Mucosa of descending colon (tissue), 3 donors: ENCODE measurements at places on chromosomes 5 and 9. TPM values are rescaled to one million over a fixed set of nuclear protein-coding genes. Genes with fewer than 3 reads are reported as not detected.

DNA sequence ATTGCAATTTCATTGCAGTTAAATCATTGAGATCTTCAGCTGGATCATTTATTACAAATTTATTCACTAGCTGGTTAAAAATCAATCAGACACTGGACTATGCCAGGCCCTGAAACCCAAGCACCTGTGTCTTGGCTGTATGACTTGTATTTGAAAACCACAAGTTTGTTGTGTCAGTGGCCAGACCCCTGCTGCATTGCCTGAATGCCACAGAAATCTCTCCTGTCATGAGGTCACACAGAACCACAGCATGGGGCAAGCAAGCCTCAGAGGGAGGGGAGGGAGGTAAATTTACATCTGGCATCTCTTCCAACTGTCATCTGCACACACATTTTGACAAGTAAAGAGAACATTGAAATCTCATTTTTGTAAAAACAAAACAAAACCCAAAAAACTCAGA, 90.0 kb downstream of the ARRDC3 start:
- DNase-seq = no peak

- DNase-seq = no peak
Observed at GRCh38 chr9:80504601-80505230, 933.0 kb downstream of the TLE4 start.

DNA sequence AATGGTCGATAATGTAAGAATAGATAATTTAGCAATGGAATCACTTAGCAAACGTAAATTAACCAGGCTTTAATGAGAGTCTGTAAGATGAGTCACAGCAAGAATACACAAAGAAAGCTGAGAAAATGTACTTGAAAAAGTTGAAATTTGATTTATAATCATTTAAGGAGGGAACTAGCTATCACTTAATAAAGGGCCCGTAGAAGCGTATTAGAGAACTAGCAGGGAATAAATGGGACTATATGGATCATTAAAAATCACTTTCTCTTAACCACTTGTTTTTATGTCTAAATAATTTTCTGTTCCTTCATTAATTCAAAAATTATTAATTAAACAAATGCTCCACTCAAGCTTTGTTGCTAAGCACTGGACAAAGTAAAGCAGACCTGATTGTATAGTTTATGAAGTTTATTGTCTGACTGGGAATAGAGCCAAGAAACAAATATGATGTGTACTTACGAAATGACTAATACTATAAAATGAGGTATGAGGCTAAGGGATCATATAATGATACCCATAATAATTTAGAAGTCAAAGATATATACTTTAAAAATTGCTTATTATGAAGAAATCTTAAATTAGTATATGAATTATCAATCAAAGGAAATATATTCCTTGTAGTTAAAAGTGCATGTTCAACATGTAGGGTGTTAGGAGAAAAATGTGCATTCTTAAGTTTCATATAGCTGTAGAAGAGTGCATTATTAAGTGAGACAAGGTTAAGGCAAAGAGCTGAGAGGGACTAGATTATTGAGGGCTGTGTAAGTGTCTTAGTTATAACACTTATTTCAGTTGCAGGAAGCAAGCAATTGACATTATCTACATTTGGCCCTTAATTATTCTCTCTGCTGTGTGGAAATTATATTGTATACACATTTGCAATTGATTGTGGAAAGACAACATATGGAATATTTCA, 196.8 kb downstream of the PRDM9 start:
- DNase-seq = no peak

GRCh38 chr5:56517011-56517416, 283.9 kb upstream of the ANKRD55 start:
- no peak for DNase-seq

Gene SPATA31D3
- not detected for total RNA-seq

Gene LRRC19
- total RNA-seq = 45.1 TPM
